ENCODE measurements at places on chromosomes 4 and X.
A peak's percentile ranks its signal among the peaks of the same experiment; 100 is the strongest.

GRCh38 chr4:100746141-100746739, 228.4 kb upstream of the EMCN start:
- DNase-seq, result no peak

DNA sequence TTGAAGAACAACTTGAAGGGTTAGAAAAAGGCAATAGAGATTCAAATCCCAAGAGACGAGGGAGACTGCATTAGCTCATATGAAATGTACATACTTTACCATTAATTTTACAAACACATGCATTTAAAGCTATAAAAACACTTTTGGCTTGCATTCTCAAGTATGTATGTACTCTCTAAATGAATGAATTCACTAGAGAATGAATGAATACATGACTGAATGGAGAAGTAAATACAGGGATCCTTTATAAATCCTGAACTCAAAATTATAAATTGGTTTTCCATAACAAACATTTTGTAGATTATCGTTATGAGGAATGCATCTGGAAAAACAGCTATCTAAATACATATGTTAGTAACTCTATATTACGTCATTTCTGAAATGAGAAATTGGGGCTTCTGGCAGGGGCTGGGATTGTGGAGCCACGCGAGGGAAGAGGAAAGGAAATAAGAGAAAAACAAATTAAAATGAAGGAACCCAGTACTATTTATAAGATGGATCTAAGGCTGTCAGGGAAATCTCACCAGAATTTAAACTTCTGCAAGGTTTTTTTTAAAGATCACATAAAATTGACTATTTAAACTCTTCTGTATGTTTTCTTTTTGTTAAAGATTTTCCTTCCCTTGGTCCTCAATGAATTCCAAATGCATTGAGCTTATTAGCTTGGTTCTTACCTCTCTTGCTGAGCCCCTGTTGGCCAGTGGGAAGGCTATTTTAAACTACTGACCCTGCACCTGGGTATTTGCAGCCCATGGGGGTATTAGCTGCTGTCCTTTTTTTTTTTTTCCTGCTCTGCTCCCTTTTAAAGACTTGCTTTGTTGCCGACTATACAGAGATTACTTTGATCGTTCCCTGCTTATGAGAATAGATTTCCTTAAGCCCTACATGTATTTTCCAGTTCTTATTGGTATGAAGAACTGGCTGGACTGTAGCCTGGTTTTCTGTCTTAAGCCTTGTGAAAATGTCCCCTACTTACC, 207.8 kb downstream of the ADGRL3 start:
- no peak for DNase-seq

- DNase-seq, result no peak
These were observed 92.3 kb downstream of the PRDM5 start for GRCh38 chr4:120830204-120830603.

GRCh38 chr4:8079031-8079885, 79.4 kb downstream of the ABLIM2 start:
- peak; percentile 81 for DNase-seq

DNA sequence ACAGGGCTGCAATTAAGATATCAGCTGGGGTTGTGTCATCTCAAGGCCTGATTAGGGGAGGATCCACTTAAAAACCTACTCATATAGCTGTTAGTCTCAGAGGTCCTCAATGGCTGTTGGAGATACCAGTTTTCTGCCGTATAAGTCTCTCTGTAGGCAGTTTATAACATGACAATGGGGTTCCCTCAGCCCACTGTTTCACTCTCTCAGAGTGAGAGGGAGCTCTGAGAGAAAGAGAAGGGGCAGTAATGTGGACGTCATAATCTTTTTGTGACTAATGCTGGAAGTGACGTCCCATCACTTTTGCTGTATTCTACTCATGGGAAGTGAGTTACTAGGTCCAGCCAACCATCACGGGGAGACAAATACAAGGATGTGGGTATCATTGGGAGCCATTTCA, 70.3 kb downstream of the STIM2 start:
- no peak for DNase-seq

DNA sequence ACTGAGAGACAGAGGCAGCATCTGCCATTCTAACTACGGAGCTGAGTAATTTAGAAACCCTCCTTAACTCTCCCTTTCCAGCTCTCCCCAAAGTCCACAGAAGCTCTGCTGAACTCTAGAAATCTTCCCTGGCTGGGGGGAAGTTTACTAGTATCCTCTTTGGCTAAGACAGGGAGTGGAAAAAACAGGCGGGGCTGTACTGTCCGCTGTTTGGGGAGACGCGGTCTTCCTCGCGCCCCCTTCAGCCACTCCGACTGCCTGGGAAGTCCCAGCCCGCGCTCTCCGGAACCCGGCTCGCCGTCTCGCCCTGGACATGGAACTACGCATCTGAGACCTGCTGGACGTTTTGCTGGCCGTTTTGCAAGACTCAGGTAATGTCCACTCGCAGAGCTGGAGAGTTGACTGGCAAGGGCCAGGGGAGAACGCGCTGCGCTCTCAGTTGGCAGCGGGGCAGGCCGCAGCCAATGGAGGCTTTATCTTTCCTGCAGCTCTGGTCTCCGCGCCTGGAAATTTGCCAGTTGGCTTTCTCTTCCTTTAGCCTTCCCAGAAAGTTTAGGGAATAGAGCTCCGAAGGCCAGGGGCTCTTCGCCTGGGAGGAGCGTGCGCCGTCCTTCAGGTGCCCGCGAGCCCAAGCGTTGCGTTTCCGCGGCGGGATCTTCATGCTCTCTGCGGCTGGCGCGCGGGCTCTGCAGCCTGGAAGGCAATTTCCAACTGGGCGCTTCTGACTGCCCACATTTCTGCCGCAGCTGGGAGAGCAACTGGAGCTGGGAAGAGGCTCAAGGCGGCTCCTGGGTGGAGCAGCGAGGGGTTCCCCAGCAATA, 892 bp downstream of the IL1RAPL2 start:
- no peak for DNase-seq

DNA sequence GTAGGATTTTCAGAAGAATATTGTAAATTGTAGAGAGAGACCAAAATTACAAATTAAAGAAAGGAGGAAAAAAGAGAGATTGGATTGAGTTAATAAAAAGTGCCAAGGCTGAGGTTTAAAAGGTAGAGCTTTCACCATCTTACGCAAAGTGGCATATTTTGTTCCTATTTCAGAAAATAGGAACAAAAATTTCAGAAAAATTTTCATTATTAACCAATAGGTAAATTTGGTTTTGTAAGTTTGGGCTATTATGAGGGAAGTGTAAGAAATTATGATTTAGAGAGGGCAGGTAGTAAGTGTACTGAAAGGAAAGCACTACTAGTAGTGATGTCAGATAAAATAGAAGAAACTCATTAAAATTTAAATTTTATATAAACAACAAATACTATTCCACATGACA, 479.7 kb downstream of the ACTRT1 start:
- DNase-seq, result no peak

DNA sequence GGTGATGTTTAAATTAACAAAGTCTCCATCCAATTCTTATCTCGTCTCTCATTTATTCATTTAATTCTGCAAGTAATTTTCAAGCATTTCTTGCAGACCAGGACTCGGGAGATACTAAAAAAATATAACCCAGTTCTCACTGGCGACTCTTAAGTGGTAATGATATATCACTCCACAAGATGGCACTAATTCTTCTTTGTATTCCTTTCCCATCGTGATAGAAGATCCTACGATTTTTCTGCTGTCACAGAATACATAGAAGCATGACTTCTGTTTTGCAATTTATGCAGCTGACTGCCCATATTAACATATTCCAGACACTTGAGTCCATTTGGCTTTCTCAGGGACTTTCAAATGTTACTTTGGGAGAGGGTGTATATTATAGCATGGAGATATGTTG, 64.0 kb upstream of the FGF13 start:
- DNase-seq, result peak; percentile 52

DNA sequence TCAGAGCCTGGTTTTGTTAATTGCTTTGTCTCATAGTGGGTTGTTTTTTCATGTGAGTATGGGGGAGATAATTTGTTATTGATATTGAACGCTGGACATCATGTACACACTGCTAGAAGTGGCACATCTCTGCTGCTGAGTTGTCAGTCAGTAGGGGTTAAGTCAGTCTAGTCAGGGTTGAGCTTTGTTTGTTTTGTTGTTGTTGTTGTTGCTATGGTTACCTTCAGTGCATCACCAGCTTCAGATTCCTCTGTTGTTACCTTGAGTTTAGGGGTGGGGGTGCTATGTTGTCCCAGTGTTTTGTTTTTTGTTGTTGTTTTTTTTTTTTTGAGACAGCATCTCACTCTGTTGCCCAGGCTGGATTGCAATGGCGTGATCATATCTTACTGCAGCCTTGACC, 9.9 kb downstream of the YIPF6 start:
- no peak for DNase-seq

DNA sequence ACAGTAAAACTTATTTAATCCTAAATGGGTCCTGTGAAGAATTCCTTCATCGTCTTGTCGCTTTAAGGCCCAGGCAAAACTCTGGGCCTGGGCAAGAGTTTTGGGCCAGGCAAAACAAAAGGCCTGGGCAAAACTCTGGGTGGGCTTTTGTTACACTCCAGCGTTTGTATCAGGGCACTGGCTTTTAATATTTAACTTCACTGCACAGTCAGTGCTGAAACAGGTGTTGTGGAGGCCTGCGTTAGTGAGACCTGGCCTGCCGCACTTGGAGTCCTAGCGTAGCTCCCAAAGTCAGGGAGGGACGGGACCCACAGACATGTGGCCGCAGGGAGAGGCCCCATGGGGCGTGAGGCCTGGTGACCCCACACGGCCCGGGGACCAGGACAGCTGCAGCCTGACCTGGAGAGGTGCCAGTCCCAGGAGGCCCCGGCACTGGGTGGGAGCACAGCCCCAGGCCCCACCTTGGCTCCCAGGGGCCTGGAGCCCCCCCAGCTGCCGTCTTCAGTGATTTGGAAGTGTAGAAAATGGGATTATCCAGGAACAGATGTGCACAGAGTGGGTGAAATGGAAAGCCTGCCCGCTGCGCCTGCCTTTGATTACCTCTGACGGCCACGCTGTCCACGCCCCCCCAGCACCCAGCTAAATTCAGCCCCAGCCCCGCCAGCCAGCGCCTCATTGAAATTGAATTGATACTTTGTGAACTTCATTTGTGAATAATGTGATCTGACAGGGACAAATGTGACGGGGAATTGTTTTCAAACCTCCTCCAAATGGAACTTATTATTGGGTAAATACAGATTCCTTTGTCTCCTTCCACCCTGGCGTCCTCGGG, 132.9 kb upstream of the NKX1-1 start:
- no peak for DNase-seq

- no peak for DNase-seq
These were observed 612 bp upstream of the RRAGB start for GRCh38 chrX:55716937-55717336.

- no peak for DNase-seq
These were observed 8.9 kb downstream of the CCDC22 start for GRCh38 chrX:49244207-49244606.

DNA sequence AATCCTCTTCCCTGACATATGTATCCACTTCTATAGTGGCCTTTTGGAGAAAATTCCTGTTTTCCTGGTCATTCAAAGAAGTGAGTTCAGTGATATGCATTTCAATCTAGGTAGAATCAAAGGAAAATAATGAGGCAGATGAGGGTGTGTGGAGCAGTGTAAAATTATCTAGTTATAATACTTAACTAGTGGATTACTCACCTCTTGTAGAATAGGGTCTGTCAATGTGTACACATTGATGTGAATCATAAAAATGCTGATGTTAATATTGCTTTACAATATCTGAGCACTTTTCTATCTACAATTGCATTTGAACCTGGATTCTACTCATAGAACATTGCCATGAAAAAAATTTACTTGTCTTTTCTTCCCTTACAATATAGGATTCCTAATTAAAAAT, 293.5 kb downstream of the GBA3 start:
- no peak for DNase-seq

DNA sequence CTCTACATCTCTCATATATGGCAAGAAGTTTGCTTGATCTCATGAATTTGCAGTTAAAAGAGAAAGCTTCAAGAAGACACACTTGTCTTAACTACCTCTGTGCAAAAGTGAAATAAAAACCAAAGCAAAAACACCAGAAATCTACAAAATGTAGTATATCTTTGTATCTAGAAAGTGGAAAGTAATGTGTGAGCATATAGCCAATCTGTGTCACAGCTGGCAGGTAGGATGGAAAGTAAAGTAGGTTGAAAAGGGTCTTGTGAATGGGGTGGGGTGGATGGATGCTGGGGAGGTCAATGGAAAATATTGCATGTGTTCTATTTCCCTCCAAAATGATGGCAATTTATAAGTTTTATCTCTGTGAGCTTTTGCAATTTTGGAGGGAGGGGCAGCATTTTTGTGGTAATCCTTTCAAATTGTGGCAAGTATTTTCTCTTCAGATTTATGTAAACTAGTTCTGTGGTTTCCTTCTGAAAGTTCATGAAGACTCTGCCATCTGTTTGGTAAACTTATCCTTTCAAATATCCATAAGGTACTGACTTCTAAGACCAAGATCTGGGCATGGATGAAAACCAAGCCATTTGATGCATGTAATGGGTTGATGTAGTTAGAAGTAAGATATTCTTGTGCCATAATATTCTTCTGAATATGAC, 215.9 kb upstream of the GIMD1 start:
- no peak for DNase-seq

DNA sequence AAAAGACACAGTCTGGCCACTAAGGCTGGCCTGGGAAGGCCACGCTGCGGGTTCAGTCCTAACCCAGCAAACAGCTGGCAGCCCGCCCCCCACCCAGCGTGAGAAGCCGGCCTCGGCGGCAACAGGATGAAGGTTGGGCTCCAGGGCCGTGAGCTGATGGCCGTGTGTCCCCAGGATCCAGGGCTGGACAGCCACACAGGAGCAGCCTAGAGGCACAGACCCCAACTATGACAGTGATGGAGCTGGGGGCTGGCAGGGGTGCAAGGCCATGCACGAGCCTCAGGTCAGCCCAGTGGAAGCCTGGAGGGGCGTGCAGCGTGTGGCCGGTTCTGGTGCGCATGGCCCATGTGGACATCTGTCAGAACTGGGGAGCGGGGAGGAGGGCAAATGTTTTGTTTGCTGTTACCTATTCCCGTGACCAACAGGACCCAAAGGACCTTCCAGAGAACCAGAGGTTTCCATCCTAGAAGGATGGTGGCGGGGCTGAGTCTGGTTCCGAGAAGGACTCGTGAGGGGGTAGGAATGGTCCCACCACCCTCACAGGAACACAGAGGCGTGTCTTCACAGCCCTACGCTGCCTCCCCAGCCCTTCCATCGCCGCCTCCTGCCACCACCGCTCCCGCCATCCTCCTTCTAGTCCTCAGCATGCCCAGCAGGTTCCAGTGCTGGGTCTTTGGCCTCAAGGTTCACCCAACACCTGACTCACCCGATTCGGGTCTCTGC, 46.5 kb downstream of the ZFYVE28 start:
- no peak for DNase-seq

DNA sequence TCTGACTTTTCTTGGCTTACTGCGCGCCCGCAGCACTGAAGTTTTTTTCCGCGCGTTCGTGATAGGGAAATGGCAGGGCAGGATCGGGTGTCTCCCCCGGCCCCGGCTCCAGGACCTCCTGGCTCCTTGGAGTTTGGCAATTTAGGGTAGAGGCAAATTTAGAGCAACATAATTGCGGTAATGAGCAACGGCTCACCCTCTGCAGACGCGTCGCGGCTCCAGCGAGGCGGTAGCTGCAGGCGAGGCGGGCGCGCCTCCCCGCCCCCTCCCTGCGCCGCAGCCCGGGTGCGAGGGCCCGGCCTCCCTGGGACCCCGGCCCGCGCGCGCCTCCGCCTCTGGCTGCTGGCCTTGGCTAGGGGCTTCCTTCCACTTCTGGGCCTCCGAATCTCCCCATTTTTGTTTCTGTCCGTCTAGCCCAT, 6.2 kb downstream of the MSX1 start:
- no peak for DNase-seq

- peak; percentile 29 for DNase-seq
These were observed 23.4 kb downstream of the LANCL3 start for GRCh38 chrX:37594755-37595382.

Data from Kasumi-1 (cell line).